ENCODE measurements at places on chromosomes 5 and 9.

- no peak for DNase-seq
These were observed 110.7 kb downstream of the TLE1 start for GRCh38 chr9:81578606-81579005.

DNA sequence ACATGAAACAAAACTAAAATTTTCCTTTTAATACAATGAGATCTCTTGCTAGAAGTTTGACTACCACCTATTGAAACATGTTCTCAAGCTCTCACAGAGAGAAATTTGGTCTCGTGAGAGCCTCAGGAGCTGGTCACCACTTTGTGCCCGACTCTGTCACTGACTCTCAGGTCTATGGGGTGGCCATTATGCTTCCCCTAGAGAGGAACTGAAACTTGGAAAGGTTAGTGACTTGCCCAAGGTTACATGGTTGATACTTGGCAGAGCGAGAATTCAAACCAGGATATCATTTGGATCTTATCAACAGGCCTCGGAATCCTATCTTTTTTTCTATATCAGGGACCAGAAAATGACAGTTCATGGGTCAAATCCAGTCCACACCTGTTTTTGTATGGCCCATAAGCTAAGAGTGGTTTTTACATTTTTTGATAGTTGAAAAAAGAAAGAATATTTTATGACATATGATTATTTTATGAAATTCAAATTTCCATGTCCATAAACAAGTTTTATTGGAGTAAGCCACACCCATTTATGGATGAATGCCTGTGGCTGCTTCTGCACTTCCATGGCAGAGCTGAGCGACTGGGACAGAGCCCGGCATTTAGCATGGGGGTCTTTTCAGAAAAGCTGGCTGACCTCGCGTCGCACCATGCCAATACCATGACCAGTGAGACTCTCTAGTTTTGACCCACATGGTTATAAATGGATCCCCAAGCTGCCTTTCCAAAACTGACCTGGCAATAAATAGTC lies 44.8 kb upstream of the EQTN start:
- no peak for DNase-seq

DNA sequence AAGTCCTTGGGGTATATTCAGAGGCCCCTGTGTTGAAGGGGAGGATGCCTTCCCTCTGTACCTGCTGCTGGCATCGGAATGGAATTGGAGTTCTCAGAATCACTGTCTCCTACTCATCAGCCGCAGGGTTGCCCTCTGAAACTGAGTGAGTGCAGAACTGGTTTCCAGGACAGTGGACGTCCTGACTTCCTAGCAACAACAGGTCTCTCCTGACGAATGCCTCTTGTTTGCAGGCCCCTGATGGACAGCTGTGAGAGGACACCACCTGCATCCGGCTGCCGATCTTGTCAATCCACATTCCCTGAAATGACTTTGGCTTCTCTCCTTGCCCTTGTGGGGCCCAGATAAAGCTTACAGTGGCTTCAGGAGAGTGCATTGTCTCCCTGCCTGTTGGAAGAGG lies 274.5 kb downstream of the NSG2 start:
- DNase-seq = no peak

DNA sequence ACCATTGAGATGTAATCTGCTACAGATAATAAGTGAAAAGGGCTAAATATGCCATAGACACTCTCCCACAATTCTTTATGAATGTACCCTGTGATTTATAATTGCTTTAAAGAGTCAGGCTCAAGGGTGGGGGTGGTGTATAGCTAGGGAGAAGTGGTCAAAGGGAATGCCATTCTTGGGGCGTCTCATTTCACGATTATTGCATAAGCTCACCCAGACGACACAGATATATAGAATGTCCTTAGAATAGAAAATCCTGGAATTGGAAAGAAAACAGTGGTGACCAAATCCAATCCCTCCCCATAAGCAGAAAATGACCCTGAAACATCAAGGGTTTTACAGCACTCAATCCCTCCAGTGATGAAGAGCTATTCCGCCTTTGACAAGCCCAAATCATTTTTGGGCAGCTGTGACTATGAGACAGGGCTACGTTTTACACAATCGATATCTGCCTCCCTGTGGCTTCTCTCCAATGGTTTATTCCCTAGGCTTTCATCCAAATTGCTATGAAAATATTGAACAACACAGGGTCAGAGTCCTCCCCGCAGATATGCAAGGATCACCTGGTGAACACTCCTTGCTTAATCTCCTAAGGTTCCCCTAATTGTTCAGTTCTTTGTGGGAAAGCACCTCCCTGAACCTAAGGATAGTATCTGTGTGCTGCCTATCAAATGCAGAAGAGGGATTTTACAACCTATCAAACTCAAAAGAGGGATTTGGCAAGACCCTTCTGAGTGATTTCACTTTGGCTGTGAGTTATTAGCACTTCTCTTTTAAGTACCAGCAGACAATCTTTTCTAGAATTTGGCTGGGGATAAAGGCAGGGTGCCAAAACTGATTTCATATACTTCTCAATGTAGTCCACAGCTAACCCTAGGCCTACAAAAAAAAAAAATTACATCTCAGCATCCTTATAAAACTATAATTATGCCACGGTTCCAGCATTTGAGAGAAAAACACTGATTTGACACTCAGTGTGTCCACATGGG lies 144.9 kb upstream of the CDH6 start:
- no peak for DNase-seq

DNA sequence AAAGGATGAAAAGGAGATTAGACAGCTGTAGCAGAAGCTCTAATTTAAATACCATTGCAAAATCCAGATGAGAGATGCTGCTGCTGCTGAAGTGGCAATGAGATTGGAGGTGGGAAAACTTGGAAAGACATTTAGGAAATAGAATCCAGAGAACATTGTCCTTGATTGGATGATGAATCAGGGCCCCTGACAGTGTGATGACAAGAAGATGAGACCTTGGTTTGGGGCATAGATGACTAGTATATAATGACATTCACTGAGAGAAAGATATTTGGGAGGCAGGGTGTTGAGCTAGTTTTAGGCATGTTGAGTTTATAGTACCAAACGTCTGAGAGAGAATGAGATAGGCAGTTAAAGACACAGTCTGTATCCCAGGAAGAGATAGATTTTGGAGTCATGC lies 311.5 kb upstream of the MPDZ start:
- DNase-seq = no peak

Data from GM10248 (cell line).